Breast epithelium (tissue), 4 donors: ENCODE measurements at places on chromosomes 2 and 18. TPM values are rescaled to one million over a fixed set of nuclear protein-coding genes. Genes with fewer than 3 reads are reported as not detected.

DNA sequence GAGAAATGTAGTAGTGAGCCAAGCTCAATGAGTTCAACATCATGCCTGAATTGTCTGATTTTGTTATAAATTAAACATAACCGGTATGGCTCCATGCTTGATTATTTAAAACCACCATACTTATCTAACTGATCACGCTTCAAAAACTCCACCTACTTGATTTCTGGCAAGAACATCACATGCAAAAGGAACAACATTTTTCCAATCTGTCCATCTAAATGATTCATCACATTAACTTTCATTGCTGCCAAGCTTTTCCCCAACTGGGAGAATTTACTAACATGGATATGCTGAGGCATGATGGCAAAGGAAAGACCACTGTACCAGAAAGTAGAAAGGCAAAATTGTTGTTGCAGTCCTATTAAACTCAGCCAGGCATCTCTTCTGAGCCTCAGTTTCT lies 286.8 kb downstream of the TRIB2 start:
- DNase-seq: no peak
- no peaks in the 10 kb centered on the region for H3K4me1 ChIP-seq
- no peak overlapping the region for H3K27ac ChIP-seq
- H3K36me3 ChIP-seq: no peaks in the 10 kb centered on the region

Gene DNAJC5G
- total RNA-seq: not detected

Gene DYNAP
- total RNA-seq: not detected

Gene KCNF1
- not detected for total RNA-seq
